Purkinje cell (primary cell): ENCODE measurements at places on chromosomes 4 and X. TPM values are rescaled to one million over a fixed set of nuclear protein-coding genes. Genes with fewer than 3 reads are reported as not detected.

The MGAT4D gene
- not detected in 2 replicates for polyA plus RNA-seq

The GBA3 gene
- 3.5 TPM in 1 of 2 replicates, not detected in the other for polyA plus RNA-seq

The DLG3 gene
- 5.3 and 8.9 TPM in 2 replicates for polyA plus RNA-seq

The SPANXA1 gene
- not detected in 2 replicates for polyA plus RNA-seq

The DDIT4L gene
- 1.8 and 2.9 TPM in 2 replicates for polyA plus RNA-seq

The EGF gene
- not detected in 2 replicates for polyA plus RNA-seq

The ARHGAP36 gene
- polyA plus RNA-seq, result 1.7 TPM in 1 of 2 replicates, not detected in the other

The DUSP21 gene
- not detected in 2 replicates for polyA plus RNA-seq

The PAGE2 gene
- not detected in 2 replicates for polyA plus RNA-seq
